ENCODE measurements at places on chromosomes 13 and 19.

GRCh38 chr13:28579322-28579721, 79.6 kb upstream of the POMP start:
- no peak for DNase-seq

GRCh38 chr13:48055712-48056111, 18.2 kb downstream of the NUDT15 start:
- no peak for DNase-seq

DNA sequence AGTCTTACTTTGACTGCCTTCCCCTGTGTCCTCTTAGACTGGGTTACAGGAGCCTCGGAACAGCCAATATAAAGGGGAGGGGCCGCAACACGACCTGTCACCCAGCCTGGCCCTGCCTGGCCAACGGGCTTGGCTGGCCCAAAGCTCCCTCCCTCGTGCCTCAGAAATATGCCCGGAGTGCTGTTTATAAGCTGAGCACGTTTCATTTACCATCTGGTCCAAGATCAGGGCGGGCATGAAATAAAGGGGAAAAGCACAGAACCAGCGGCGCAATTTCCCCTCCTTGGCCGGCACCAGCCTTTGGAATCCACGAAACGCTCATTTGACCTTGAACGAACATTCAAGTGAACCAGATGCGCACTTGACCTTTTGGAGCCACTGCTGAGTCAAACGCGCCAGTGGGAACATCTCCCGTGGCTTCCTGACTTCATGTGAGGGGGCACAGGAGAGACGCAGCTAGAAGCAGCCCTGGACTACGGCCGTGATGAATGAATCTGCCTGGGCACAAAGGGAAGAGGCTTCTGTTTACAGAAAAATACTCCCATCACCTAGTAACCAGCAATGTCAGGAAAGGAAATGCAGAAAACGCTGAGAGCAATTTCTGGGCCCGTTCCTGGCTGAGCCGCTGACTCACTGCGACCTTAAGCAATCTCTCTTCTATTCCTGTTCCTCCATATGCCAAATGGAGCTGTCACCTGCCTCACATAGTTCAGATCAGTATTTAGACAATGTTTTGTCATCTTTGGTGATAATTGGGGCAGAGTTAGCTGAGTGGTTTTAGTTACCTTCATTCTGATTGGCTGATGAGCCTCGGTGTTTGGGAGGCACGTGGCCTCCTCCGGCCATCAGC, 53.3 kb downstream of the RFX2 start:
- DNase-seq, result no peak

DNA sequence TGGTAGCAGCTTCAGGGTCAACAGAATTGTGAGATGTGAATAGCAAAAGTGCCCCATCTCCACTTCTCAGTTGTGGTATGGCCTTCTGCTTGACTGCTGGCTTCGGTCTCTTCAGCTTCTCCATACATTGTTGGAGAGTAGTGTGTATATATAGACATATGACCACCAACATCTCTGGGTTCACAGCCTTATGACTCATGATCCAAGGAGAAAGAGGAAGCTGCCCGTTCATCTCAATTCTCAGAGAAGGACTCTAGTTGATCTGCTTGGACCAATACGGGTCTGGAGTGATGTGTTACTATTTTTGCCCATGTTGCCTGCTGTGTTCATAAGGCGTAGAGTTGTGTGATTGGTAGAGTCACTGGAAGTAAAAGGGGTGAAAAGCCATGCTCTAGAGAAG, 3.6 kb upstream of the COMMD6 start:
- DNase-seq, result no peak

GRCh38 chr13:91894316-91894715, 495.9 kb downstream of the GPC5 start:
- DNase-seq, result no peak

DNA sequence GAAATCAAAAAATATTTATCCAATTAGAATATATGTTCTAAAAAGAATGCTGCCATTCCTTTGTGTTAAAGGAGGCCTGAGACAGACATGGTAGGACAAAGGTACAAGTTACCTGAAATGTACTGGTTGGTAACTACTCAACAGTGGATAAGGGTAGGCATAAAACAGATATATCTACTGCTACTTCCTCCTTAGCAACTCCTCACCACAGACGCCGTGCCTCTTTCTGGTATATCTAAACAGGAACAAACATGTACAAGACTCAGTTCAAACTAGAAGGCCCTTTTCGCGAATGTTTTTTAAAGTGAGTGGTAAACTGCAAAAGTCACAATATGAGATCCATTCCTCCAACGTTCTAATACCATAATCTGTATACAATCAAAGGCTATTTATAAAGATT, 86.9 kb downstream of the TBC1D4 start:
- no peak for DNase-seq

DNA sequence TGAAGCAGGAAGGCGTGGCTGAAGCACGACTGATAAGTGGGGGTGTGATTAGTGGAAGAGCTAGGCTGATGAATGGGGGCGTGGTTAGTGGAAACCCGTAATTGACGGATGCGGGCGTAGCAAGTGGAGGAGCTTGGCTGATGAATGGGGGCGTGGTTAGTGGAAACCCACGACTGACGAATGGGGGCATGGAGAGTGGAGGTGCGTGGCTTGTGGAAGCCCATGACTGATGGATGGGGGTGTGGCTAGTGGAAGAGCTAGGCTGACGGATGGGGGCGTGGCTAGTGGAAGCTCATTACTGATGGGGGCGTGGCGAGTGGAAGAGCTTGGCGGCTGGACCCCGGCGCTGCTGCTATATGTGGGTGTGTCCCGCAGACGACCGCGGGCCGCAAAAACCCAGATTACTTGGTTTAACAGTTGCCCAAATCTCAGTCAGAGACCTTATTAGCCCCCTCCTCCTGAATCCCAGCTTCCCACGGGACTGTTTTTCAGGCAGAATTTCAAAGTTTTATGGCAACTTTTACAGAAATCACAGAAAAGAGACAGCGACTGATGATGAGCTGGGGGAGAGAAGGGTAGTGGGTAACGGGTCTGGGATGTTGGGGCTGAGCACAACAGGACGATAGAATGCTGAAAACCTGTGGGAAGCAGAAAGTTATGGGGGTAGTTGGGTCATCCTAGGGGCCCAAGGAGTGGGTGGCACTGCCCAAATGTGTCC, 9.0 kb upstream of the MEIS3 start:
- DNase-seq, result peak; percentile 99

DNA sequence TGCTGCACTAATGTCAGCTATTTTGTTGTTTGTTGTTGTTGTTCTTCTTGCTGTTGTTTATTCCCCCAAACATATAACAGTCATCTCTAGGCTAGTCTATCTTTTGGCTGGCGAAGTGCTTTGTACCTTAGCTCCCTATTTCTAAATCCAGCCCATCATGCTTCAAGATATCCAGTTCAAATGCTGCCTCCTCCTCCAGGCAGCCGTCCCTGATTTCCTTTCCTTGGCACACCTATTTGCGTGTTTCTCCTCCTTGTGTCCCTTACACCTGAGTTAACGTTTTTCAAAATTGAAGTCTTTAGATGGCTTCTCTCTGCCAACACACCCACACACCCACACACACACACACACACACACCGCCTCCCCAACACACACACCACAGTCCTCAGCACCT, 25.5 kb downstream of the INSR start:
- no peak for DNase-seq

GRCh38 chr19:4542896-4543841, 3.3 kb upstream of the LRG1 start:
- no peak for DNase-seq

GRCh38 chr13:74870865-74871264, 611.1 kb downstream of the TBC1D4 start:
- DNase-seq, result no peak

DNA sequence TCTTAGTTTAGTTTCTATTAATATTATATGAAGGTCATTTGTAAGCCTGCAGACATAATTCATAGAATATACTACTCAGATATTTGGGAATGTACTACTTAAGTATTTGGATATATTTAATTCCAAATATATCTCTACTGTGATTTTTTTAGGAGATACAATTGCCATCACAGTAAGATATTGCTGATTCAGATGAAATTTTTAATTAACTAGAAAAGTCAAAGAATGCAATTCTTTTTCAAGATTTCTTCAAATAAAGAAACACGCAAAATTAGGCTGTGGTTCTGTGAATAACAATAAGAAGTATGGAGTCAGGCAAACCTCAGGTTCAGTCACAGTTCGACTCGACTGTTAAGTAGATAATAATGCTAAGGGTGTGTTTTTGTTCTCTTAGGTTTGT, 550.4 kb upstream of the GPC6 start:
- no peak for DNase-seq

- no peak for DNase-seq
Observed at GRCh38 chr19:15397782-15398181, 18.2 kb upstream of the AKAP8 start.

GRCh38 chr13:33799950-33800592, 17.9 kb upstream of the RFC3 start:
- DNase-seq, result peak; percentile 15

DNA sequence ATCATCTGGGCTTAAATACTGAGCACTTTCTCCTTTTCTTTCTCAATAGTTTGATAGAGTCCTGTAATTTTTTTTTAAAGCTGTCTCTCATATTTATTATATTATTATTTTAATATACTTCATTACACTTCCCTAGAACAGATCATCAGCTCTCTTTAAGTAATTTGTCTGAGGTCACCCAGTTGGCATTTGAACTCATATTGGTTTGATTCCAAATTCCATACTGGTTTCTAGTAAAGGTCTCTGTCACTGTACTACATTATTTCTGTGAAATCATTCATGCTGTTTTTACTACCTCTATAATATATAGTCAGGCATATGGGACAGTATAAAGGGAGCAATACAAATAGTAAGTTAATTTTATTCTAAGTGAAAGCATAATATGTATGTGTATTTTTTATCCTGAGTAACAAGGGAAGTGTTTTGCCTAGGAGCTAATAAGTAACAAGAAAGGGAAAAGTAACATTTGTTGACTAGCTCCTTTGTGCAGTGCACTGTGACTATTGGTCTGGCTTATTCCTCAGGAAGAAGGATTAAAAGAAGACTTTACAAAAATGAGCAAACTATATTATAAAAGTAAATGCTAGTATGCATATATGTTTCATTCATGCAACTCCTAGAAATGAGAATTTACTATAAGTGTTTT, 14.3 kb downstream of the LPAR6 start:
- DNase-seq, result no peak

DNA sequence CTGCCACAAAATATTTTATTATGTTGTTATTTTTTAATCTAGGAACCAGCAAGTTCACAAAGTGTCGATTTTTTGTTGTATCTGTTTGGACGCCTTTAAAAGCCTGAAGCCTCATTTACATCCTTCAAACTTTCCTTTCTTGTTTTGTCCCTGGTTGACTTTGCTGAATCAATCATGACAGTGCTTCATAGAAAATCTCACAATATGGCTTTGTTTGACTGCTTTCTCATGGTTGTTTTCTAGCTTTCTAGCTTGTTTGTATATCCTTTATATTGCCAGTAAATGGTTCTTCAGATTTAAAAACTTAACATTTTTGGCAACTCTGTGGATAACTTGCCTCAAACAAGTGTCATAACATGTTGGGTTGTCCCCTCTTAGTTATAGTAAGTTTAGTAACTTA, 84.1 kb upstream of the ATXN8OS start:
- DNase-seq, result no peak

- DNase-seq, result no peak
Observed at GRCh38 chr13:37446503-37446902, 152.1 kb downstream of the POSTN start.
